ENCODE measurements at places on chromosomes 5 and 9.

- no peak for DNase-seq
Observed at GRCh38 chr5:171926311-171926710, 80.1 kb downstream of the FBXW11 start.

GRCh38 chr9:113621980-113622379, 158.5 kb downstream of the RGS3 start:
- no peak for DNase-seq

- DNase-seq, result no peak
Observed at GRCh38 chr9:16710888-16711287, 159.6 kb downstream of the BNC2 start.

- no peak for DNase-seq
Observed at GRCh38 chr9:38445154-38446043, 21.1 kb upstream of the IGFBPL1 start.

GRCh38 chr5:81147886-81148571, 85.1 kb upstream of the CKMT2 start:
- DNase-seq, result no peak

GRCh38 chr5:73596705-73597328, 29.2 kb upstream of the ARHGEF28 start:
- DNase-seq, result peak; percentile 47
